ENCODE measurements at places on chromosomes 6 and 20.
A peak's percentile ranks its signal among the peaks of the same experiment; 100 is the strongest.

GRCh38 chr20:12638633-12639312 lies 370.0 kb upstream of the SPTLC3 start:
- no peak for DNase-seq

DNA sequence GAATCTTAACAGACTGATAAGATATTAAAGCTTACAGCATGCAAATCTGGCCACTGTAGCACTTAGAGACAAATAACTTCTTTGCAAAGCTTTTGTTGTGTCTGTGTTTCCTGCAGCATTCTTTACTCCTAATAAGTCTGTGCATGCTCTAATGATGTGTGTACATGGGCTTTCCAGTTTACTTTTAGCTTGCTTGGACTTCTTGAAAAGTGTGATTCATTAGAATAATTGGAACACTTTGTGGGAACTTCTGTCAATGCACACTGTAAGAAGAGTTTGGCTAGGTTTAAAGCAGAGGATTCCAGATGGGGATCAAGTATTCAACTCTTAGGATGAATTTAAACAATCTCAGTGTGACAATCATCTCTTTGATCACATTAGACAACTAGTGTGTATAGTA lies 22.1 kb upstream of the TINAG start:
- no peak for DNase-seq

- DNase-seq, result no peak
Observed at GRCh38 chr6:166608774-166609173, 18.3 kb downstream of the RPS6KA2 start.

GRCh38 chr6:119344306-119344705 lies 5.3 kb downstream of the MAN1A1 start:
- no peak for DNase-seq

DNA sequence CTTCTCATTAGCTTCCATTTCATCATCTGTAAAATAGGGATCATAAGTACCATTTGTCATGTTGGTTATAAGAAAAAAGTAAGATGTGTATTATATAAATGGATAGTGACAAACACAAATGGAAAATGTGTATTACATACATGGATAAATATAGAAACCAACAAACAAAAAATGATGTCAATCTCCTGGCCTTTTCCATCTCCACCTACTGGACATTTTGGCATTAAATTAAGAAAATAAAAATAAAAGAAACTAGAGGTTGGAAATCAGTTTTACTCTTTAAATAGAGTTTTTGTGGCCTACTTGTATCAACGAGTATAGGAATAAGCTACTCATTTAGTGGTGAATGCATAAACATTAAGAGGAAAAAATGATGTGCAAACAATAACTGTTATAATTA lies 67.5 kb upstream of the THEMIS start:
- no peak for DNase-seq

- DNase-seq, result no peak
Observed at GRCh38 chr6:136641166-136641565, 90.9 kb upstream of the MAP7 start.

DNA sequence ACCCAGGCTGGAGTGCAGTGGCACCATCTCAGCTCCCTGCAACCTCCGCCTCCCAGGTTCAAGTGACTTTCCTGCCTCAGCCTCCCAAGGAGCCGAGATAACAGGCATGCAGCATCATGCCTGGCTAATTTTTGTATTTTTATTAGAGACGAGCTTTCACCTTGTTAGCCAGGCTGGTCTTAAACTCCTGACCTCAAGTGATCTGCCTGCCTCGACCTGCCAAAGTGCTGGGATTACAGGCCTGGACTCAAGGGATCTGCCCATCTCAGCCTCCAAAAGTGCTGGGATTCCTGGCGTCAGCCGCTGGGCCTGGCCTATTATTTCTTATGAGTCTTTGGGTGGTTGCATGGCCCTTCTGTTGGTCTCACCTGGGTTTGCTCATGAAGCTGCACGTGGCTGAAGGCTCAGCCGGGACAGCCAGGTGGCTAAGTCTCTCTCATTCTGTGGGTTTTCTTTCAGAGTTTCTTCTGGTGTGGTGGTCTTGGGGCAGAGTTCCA lies 45.6 kb upstream of the NCOA3 start:
- no peak for DNase-seq

DNA sequence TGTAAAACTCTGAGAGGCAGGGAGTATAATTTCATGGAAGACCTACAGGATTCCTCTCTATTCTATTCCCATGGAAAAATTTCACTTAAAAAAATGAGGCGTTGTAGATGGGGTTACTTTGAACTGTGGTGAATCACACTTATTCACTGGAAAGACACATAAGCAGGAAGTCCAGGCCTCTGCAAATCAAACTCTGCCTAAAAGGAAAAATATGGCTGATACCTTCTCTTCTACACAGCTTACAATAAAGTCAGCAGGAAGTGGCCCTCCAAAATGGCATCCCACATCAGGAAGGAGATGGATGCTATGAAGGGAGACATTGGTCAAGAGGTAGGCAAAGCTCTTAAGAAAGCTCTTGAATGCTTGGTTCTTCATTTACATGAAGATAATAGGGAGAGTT lies 115.9 kb downstream of the FYN start:
- DNase-seq, result no peak

DNA sequence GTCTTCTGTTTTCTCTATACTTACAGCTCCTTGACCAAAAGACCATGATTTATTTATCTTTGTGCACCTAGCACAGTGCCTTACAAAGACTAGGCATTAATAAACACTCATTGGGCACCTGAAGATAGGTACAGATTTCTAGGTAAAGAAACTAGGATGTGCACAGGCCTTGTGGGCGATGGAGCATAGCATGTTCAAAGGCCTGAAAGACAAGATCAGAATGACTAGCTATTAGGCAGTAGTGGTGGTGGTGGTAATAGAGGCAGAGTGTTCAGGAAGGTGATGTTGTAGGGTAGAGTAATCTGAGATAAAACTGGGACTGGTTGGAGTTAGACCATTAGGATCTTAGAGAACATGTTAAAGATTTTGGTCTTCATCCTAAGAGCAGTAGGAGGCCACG lies 3.9 kb downstream of the TXLNB start:
- DNase-seq, result no peak

DNA sequence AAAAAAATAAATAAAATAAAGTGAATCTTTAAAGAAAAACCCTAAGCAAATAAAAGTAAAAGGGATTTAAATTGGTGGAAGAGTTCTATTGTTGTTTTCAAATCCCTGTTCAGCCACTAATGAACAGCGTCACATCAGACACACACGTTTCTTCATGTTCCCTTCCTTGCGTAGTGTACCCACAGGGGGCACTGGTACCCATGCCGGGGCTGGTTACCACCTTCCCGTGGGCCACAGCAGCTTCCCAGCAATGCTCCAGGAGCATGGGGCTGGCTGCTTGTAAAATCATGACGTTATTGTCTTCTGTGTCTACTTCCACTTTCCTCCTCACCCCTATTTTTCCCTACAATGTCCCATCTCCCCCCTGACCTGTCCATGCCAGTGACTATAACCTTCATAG lies 988.7 kb downstream of the KIF16B start:
- DNase-seq, result no peak

- no peak for DNase-seq
Observed at GRCh38 chr6:116022841-116023445, 37.7 kb downstream of the FRK start.

DNA sequence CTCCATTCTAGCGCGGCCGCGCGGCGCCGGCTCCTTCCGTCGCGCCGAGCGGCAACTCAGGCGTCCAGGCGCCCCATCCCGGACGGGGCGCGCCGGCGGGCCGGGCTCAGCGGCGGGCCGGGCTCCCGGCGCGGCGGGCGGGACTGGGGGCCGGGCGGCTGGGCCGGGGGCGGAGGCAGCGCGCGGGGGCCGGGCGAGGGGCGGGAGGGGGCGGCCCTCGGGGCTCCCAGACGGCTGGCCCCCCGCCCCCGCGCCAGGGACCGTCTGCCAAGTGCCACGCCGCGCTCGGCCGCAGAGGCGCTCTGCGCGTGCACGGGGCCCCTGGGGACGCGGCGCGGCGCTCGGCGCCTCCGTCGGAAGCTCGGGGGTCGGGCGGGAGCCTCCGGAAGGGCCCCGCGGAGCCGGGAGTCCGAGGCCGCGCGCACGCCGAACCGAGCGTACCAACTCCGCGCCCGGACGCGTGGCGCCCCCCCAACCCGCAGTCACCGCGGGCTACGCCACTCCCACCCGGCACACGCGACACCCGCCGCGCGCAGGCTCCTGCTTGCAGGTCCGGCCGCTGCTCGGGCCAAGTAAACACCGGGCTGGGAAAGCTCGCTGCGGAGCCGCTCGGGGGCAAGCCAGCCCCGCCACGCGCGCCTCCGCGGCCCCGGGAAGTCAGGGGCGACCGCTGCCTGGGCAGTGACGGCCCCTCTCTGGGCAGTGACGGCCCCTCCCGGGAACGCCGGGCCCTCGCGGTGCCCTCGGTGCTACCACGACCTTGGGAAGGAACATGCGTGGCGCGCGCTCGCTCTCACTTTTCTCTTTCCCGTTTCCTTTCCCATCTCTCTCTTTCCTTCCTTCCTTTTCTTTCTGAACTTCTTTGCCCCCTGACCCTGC lies at the start of gene PREX1:
PREX1 (minus strand) TSS at position 145 of the 879 bp plus-strand sequence; CDS start at position 6, 139 bp downstream.
- DNase-seq, result peak; percentile 63

- no peak for DNase-seq
Observed at GRCh38 chr6:33856031-33856590, 52.3 kb upstream of the MLN start.

- no peak for DNase-seq
Observed at GRCh38 chr6:20437639-20438038, 36.0 kb downstream of the E2F3 start.

- no peak for DNase-seq
Observed at GRCh38 chr20:48698507-48699267, 129.1 kb downstream of the PREX1 start.

GRCh38 chr6:37324131-37325033 lies 29.4 kb upstream of the RNF8 start:
- DNase-seq, result no peak

DNA sequence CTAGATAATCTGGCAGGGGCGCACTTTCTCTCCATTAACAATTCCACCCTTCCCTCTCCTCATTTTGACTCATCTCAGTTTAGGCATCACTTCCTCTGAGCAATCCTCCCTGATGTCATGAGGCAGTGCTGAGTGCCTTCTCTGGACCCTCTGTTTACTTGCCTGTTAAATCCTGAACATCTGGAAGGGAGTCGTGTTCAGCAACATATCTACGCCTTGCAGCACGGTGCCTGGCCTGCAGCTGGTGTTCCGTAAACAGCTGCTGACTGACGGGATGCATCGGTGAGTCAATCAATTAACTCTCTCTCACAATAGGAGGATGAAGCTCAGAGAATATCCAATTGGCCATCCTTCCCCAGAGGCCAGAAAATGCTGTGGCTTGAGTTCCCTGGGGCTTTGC lies 613.5 kb downstream of the PTPRT start:
- DNase-seq, result no peak

GRCh38 chr6:70717038-70717801 lies 49.5 kb downstream of the SMAP1 start:
- no peak for DNase-seq

GRCh38 chr6:7108964-7109836 lies 1.4 kb downstream of the RREB1 start:
- no peak for DNase-seq

- no peak for DNase-seq
Observed at GRCh38 chr20:2703716-2704475, 11.3 kb downstream of the EBF4 start.

DNA sequence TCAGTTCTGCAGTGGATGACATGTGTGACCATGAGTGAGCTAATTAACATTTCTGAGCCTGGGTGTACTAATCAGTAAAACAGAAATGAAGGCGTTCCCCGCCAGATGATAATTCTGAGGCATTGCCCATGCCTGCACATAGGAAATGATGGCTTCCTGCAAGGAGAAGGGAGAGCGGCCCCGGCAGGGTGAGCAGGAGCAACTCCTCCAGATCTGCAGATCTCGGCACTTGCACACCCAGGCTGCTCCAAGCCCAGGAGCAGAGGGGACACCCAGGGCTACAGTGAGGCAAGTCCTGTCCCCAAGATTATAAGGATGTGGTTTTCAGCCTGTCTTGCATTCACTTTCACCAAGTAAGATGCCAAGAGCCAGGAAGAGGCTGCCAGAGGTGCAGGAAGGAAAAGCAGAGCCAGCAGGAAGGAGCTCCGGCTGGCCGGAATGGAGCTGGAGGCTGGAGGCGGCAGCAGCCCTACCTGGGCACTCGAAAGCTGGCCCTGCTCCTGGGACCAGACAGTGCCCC lies 177.5 kb upstream of the CST7 start:
- DNase-seq, result no peak

- DNase-seq, result no peak
Observed at GRCh38 chr6:88775866-88776571, 187.4 kb downstream of the RNGTT start.

DNA sequence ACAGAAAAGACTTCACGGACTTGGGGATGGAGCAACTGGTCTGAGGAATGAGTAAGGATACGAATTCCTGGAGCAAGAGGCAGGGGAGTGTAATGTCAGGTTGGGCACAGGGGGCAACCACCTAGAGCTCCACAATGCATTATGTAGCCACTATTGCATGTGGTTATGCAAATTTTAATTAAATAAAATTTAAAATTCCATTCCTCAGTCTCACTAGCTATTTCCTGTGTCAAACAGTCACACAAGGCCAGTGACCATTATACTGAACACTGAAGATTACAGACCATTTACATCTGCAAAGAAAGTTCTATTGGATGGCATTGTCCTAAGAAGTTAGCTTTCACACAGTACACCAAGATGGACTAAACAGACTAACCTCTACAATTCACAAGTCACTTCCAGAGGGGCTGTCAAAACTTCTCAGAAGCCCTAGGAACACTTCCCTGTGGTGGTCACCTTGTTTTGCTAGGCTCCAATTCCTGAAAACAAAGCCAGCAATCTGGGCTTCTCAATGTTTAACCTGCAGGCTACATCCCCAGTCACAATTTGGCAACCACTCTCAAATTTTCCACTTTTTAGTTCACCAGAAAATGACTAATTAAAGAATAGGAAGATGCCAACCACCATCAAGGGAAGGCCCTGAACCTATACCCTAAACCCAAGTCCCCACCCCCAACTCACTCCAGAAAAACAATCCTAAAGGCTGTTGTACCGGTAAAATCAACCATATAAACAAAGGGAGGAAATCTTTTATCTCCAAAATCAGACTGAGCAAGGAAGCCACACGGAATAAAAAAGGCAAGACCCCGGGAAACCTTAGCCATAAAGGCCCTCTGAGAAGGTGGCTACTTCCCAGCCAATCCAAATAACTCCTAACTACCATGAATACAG lies 34.2 kb upstream of the C20orf203 start:
- DNase-seq, result no peak

- peak; percentile 72 for DNase-seq
Observed at GRCh38 chr20:57435498-57436222, 44.5 kb downstream of the RBM38 start.

DNA sequence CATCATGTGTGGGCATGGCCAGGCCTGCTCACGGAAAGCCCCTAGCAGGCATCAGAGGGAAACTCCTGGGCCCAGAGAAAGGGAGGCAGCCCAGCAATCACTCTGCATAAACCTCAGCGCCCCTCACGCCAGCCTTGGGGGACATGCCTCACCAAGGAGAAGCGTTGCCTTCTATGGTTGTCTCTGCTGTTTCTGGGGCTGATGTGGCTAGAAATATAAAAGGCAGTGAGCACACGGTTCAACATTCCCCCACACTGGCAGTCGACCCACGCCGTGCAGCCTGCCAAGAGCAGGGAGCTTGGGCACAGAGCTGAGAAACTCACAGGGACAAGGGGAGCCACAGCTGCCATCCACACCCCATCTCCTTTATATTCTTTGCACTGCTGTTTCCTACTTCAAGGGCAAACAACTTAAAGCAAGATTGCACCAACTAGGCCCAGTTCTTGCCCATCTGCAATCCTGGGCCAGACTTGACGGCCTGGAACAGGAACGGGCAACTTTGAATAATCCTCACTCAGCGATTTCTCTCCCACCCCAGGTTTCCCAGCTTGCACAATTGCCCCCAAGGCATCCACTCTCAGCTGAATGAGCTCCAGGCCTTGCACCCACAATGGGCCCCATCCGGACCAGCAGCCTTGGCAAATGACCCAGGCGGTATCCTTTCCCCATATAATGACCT lies 35.5 kb upstream of the FOXC1 start:
- DNase-seq, result peak; percentile 26
